Cardiac muscle cell (in vitro differentiated cells and primary cell): ENCODE measurements at places on chromosomes 11 and 22. TPM values are rescaled to one million over a fixed set of nuclear protein-coding genes. Genes with fewer than 3 reads are reported as not detected.

DNA sequence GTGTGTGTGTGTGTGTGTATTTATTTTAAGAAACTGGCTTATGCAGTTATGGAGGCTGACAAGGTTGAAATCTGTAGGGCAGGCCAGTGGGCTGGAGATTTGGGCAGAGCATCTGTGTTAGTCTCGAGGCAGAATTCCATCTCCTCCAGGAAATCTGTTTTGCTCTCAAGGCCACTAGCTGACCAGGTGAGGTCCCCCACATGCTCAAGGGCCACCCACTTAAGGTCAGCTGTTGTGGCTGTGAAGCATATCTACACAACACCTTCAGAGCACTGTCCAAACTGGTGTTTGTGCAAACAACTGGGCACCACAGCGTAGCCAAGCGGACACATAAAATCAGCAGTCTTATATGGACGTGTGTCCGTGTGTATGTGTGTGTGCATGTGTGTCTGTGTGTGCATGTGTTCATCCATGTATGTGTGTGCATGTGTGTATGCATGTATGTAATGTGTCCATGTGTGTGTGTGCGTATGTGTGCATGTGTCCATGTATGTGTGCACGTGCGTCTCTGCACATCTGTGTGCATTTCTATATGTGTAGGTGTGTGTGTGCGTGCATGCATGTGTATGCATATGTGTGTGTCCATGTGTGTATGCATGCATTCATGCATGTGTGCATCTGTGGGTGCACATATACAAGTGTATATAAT is 400.9 kb downstream of the BRD1 start:
- DNase-seq, result no peak
- no peak overlapping the region for H3K27ac ChIP-seq
- no peaks in the 10 kb centered on the region for H3K4me1 ChIP-seq
- no peak overlapping the region for H3K4me3 ChIP-seq
- H3K36me3 ChIP-seq, result no peaks in the 10 kb centered on the region

The OR10A3 gene
- polyA plus RNA-seq, result not detected in 2 replicates

The FOSL1 gene
- 0.60 TPM in 1 of 2 replicates, not detected in the other for polyA plus RNA-seq

DNA sequence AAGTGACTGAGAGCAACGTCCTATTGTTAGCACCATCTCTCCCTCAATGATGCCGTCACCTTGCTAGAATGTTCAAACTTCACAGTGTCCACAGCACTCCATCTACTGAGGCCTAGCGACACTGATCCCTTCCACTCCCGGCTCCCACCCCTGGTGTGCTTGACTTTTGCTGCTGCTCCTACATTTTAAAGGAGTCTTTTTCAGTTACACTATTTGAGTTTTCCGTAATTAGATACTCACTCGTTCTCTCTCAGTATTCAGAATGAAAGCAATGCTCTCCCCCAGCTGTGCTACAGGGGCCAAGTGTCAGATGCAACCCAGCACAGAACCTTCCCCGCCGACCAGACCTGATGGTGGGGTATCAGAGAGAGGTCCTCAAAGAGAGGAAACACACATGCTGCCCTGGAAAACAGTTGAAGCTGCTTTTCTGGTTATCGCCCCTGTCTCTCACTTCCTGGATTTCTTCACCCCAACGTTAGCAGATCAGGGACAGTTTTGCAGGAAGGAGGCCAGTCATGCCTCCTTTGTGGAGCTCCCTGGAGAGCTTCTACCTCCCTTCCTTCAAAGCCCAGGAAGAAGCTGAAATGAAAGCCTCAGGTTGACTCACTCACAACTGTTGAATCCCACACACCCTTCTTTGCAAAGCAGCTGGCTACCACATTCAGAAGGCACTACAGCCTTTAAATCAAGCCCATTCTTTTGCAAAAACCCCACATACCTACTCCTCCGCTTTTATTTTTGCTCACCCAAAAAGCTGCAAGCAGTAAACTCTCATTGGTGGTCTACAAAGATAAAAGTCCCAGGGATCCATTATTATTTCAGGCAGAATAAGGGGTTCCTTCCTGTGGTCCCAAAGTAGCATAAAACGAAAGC is 23.5 kb downstream of the LARGE1 start:
- H3K27ac ChIP-seq, result no peak overlapping the region
- no peaks in the 10 kb centered on the region for H3K27me3 ChIP-seq
- no peaks in the 10 kb centered on the region for H3K36me3 ChIP-seq
- H3K4me3 ChIP-seq, result no peak overlapping the region
- DNase-seq, result peak; percentile 13
- H3K4me1 ChIP-seq, result peaks cover 11% of the 10 kb centered on the region

GRCh38 chr11:111310088-111310487 is 11.7 kb downstream of the POU2AF3 start:
- H3K27me3 ChIP-seq, result peaks cover 4% of the 10 kb centered on the region
- DNase-seq, result no peak
- no peak overlapping the region for H3K4me3 ChIP-seq
- H3K27ac ChIP-seq, result no peak overlapping the region

GRCh38 chr11:22807855-22808570 is 21.6 kb downstream of the SVIP start:
- DNase-seq, result peak; percentile 64
- no peak overlapping the region for H3K4me3 ChIP-seq
- H3K27me3 ChIP-seq, result peaks cover 9% of the 10 kb centered on the region
- H3K36me3 ChIP-seq, result no peaks in the 10 kb centered on the region

- no peaks in the 10 kb centered on the region for H3K27me3 ChIP-seq
- DNase-seq, result no peak
- H3K36me3 ChIP-seq, result no peaks in the 10 kb centered on the region
- no peak overlapping the region for H3K4me3 ChIP-seq
Observed at GRCh38 chr11:99968336-99968735, 718.8 kb upstream of the ARHGAP42 start.

The QSER1 gene
- 4.5 and 9.3 TPM in 2 replicates for polyA plus RNA-seq
